ENCODE measurements at places on chromosomes 4 and X.

DNA sequence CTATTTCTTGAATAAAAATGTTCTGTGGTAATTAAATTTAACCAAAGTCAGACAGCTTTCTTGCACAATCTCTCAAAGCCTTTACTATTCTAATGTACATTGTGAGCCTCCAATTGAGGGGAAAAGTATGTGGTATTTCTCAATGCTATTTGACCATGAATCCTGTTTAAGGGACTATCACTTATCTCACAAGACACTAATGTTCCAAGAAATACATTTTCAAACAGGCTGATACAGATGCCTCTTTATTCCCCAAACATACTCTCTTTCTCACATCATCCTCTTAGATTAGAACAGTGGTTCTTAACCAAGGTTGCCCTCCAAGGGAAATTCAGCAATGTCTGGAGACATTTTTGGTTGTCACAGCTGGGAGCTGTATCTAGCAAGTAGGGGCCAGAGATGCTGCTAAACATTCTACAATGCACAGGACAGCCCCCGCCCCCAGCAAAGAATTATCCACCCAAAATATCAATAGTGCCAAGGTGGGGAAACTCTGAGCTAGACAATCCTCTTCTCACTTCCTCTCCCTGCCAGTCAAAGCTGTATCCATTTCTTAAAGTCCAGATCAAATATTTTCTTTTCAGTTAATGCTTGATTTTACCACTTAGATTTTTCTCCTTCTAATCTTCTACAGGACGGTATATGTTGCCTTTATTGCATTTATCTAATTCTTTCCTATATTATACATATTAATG lies 129.2 kb upstream of the TRIM2 start:
- DNase-seq = no peak

GRCh38 chr4:29734343-29735213 lies 985.6 kb upstream of the PCDH7 start:
- DNase-seq = peak; percentile 5

- no peak for DNase-seq
Measured at GRCh38 chr4:89438102-89438831, 130.7 kb upstream of the GPRIN3 start.

- DNase-seq = no peak
Measured at GRCh38 chr4:189941005-189941450, 356 bp downstream of the FRG1 start.

GRCh38 chr4:177737387-177737940 lies 295.2 kb upstream of the AGA start:
- no peak for DNase-seq

DNA sequence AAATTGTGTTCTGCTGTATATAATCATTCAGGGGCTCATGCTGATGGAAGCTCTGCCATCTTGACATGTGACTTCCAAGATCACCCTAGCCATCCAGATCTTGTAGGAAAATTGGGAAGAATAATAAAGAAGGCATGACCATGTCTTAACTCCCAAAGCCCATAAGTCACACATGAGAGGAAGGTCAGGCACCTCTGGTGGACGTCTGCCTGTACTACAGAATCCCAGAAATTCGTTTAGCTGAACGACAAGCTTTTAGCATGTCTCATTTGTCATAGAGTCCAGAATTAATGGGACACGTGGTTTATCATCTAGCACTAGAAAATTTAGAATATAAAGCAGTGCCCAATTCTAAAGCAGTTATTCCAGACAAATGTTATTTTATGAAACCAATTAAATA lies 212.7 kb downstream of the CENPC start:
- DNase-seq = no peak

- no peak for DNase-seq
Measured at GRCh38 chrX:96449896-96450295, 234.7 kb upstream of the DIAPH2 start.

- DNase-seq = no peak
Measured at GRCh38 chrX:13669246-13669737, 16.4 kb downstream of the TCEANC start.

GRCh38 chrX:154362085-154362742 lies 12.2 kb downstream of the FLNA start:
- DNase-seq = no peak

Data from NCI-H1417 (cell line).